Kasumi-1 (cell line): ENCODE measurements at places on chromosomes 1 and 21.

GRCh38 chr1:229003233-229004031 is 267.5 kb upstream of the RAB4A start:
- no peak for DNase-seq

DNA sequence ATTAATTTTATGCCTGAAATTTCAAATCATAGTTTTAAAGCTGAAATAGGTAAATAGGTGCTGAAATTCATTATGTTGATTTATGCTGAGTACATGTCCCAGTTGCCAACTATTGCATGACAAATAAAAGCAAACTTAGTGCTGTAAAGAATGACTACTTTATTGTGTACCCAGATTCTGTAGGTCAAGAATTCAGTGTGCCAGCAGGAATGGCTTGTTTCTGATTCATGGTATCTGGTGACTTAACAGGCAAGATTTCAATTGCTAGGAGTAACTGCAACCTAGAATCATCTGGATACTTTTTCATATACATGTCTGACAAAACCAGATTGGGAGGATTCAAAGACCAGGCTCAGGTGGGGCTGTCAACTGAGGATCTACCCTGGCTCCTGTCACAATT is 678.4 kb upstream of the ADAMTS5 start:
- DNase-seq: no peak

DNA sequence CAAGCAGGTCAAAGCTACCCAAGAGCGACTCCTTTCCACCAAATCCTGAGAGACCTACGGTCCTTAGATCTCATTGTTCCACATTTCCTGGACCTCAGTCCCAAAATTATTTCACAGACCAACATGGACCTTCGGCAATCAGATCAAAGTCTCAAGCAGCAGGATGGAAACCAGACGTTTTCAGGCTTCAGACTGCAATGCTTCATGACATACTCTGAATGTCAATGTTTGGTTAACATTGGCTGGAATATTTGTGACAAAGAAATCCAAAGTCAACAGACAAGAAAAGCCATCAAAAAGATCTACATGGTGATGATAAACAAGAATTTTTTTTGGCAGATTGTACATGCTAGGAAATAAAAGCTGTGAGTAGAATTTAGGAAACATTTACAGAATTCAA is 1057.3 kb downstream of the ADGRL2 start:
- no peak for DNase-seq

GRCh38 chr1:85172684-85173337 is 28.0 kb downstream of the SYDE2 start:
- DNase-seq: no peak

- peak; percentile 73 for DNase-seq
Observed at GRCh38 chr21:31198575-31198974, 145.5 kb downstream of the TIAM1 start.

DNA sequence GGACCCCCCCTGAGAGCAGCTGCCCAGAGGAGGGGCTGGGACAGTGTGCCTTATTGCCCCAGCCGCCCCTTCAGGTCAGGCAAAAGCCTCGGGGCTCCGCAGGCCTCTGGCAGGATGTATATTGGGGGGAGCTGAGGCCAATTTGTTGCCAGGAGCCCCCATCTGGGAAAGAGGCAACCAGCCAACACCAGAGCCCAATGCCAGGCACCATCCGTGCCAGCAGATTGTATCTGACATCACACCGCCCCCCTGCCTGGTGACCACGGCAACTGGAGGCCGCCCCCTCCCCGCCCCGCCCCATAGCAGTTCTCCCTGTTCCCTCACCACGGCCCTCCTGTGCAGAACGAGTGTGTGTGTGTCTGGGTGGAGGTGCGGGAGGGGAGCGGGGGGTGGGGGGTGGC is 3.6 kb upstream of the PLEKHG5 start:
- no peak for DNase-seq

- DNase-seq: no peak
Observed at GRCh38 chr1:223110952-223111351, 32.1 kb downstream of the TLR5 start.

- DNase-seq: no peak
Observed at GRCh38 chr1:182968151-182968741, 15.3 kb upstream of the SHCBP1L start.

- DNase-seq: no peak
Observed at GRCh38 chr1:34915521-34915920, 13.9 kb downstream of the DLGAP3 start.

GRCh38 chr1:30382496-30382895 is 340.9 kb downstream of the MATN1 start:
- no peak for DNase-seq

DNA sequence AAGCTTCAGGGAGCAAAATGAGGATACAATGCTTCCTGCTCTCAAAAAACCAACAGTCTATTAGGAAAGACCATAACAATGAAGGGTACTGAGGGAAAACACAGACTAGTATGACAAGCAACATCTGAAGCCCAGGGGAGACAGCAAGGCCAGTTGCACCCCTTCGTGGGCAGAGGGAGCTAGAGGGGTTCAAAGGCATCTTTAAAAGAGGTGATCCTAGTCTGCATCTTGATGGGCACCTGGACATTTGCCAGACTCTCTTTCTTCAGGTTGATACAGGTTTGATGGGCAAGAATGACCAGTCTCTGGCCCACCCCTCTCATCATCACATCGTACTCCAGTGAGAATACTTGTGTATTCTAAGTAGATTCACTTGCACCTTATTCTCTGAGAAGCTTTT is 177.7 kb downstream of the VAV3 start:
- DNase-seq: peak; percentile 60

- DNase-seq: no peak
Observed at GRCh38 chr1:206891412-206891811, 5.8 kb upstream of the IL24 start.

DNA sequence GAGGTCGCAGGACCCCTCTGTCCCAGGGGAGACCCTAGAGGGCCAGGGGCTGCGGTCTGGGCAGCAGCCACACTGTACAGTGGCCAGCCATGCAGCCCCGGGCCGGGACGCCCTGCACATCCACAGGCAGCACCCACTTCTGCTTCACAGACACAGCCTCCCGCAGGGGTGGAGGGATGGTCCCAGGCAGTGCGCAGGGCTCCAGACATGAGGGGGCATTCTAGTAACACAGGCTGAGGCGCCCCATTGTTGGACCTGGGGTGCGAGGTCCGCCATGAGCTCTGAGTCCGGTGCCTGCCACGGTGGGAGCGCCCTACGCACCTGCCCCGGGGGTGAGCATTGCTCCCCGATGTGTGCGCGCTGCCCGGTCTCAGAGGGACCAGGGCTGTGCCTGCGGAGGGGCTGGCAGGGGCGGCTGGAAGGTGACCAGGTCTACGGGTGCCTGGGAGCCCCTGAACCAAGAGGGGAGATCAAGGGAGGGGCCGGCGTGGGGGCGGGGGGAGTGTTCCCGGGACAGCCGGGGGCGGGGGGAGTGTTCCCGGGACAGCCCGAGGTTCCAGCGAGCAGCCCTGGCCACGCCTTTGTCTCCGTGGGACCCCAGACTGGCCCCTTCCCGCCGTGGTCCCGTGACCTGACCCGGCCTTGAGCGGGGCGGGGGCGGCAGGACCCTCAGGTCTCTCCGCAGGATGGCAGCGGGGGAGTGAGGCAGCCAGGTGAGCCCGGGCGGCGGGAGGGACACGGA is 4.5 kb downstream of the MMEL1 start:
- DNase-seq: no peak
